ENCODE measurements at places on chromosomes 16 and 17.

GRCh38 chr17:2120586-2121335 is 65.9 kb downstream of the HIC1 start:
- DNase-seq: no peak

GRCh38 chr17:77757561-77757898 is 201.0 kb upstream of the TNRC6C start:
- no peak for DNase-seq

- no peak for DNase-seq
These were observed 1.8 kb downstream of the SHBG start for GRCh38 chr17:7631398-7632380.

DNA sequence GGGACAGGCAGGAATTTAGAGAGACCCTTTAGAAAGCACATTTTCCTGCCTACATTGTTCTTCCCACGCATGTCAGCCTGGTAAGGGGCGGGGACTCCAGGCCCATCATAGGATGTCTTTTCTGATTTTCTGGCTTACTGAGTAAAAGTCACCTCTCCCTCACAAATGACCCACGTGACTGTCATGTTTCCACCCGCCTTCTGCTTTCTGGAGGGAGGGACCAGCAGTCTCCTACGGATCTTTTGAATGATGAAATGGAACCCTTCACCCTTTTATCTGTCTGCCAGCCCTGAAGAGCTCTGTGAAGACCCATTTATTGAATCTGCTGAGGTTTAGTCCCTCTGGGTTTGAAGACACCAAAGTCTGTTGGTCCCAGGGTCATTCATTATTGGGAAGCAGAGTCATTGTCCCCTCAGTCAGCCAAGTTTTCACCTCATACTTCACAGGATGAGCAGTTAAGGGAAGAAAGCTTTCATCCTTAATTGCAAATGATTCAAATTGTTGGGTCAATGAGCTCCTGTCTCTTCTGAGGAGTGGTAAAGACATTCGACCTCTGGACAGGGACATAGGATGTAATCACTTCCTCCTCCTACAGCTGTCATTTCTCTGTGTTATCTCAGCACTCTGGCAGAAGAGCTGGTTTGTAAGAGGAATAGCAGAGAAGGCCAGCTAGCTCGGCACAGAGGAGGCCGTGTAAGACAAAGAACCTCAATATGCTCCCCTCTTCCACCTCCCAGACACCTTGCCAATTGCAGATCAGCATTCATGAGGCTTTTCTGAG is 446.1 kb downstream of the HS3ST3B1 start:
- DNase-seq: no peak

DNA sequence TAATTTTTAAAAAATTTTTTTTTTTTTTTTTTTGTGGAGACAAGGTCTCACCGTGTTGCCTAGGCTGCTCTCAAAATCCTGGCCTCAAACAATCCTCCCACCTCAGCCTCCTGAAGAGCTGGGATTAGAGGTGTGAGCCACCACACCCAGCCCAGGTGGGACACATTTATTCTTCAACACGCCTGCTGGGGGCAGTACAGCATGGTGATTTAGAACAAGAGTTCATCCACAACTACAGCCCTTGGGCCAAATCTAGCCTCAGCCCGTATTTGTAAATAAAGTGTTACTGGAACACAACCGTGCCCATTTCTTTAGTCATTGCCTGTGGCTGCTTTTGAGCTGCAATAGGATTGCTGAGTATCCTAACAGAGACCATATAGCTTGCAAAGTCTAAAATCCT is 92.8 kb downstream of the KATNIP start:
- no peak for DNase-seq

DNA sequence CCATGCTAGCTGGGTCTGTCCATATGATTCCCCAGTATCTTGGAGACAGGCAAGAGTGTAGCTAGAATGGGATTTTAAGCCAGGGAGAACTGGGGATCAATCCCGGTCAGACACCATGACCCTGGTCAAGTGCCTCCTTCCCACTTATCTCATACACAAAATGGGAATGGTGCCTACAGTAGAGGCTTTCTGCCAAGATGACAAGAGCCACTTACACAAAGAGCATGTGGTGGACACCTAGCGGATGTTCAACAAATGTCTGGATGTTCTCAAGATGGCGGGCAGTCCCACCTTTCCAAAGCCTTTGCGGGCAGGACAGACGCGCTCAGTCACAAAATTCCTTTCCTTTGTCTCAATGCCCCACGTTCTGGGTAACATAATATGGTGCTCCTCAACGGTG is 57.3 kb downstream of the MAF start:
- no peak for DNase-seq

DNA sequence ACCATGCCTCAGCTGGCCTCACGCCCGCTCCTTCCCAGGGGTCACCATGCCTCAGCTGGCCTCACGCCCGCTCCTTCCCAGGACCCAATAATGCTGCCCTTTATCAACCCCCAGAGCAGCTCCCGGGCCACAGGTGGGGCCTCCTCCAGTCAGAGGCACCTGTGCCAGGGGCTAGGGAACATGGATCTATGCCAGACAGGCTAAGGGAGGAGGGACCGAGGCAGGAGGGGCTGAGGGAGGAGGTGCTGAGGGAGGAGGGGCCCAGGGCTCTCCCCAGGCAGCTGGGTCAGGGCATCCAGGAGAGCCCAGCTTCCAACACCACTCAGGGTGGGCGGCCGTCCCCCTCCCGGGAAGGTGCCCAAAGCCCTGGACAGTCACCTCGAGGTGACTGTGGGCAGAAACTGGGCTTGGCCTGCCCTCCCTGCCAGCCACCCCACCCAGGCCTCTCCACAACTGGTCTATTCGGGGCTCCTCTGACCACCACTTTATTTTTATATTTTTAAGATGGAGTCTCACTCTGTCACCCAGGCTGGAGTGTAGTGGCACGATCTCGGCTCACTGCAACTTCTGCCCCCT is 19.4 kb downstream of the UTS2R start:
- DNase-seq: no peak

- DNase-seq: no peak
These were observed 2.9 kb upstream of the RANGRF start for GRCh38 chr17:8285270-8286181.

DNA sequence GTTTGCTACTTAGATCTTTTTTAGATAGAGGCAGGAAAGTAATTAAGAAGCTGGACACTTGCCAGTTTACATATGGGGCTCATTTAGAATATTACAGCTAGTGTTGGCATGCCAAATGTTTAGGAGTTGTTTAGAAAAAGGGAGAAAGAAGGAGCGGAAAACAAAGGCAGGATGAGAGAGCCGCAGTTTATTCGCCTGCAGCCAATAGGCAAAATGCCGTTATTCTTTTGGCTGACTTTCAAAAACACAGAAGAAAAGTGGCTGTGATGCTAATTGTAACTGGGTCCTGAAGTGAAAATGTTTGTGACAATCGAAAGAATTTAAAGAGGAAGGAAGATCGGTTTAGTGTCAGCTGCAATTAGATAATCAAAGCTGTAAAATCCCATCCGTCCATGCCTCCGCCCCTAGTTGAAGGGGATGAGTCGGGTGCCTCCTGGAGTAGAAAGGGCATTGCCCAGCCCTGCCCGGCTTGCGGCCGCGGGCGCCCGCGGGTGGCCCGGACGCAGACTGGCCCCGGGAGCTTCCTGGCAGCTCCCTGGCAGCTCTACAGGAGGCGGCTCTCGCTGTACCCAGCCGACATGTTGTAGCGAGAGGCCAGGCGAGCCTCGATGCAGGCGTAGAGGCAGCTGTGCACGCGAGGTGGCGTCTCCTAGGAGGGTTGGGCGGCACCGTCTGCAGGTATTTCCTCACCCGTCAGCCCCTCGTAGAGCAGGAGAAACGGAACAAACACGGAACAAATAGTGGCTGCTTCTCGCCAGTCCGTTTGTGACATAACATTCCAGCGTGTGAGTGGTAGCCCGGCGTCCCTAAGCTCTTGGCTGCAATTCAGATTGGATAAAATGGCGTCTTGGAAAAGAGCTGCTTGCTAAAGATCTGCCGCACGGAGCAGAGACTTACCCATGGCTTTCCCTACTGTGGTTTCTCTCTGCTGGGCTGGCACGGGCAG is 82.2 kb downstream of the TNRC6C start:
- peak; percentile 74 for DNase-seq

DNA sequence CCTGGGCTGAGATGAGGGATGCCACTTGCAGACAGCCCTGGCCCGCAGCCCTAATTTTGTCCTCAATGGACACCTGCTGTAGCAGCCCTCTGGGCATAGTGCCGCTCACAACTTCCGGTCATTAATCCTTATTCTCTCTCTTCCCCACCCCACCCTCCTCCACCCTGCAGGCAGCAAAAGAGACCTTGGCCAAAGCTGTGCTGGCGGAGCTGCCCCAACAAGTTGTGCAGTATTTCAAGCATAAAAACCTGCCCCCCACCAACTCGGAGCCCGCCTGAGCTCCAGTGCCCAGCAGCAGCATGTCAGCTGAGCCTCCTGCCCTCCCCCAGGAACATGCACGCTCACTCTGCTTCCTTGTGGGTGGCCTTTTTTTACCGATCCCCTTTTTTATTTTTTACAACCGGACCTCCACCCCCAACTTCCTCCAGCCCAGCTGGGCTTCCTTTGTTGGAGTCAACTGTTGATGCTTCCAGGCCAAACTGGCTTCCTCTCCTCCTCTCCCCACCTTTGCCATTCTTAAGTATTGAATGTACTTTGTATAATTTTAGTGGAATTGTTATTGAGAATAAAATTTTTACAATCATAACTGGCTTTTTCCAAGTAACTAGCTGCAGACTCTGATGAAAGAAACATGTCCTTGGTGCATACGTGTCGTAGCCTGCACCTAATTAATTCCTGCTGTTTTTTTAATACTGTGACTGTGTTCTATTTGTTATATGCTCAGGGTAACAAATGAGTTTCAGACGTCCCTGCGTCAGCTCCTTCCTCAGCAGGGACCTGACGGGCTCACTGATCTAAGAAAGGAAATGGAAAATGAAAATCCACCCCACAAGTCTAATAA is 38.2 kb downstream of the PSME3IP1 start:
- DNase-seq: no peak

- no peak for DNase-seq
These were observed 19.2 kb downstream of the SDK2 start for GRCh38 chr17:73625006-73625405.

DNA sequence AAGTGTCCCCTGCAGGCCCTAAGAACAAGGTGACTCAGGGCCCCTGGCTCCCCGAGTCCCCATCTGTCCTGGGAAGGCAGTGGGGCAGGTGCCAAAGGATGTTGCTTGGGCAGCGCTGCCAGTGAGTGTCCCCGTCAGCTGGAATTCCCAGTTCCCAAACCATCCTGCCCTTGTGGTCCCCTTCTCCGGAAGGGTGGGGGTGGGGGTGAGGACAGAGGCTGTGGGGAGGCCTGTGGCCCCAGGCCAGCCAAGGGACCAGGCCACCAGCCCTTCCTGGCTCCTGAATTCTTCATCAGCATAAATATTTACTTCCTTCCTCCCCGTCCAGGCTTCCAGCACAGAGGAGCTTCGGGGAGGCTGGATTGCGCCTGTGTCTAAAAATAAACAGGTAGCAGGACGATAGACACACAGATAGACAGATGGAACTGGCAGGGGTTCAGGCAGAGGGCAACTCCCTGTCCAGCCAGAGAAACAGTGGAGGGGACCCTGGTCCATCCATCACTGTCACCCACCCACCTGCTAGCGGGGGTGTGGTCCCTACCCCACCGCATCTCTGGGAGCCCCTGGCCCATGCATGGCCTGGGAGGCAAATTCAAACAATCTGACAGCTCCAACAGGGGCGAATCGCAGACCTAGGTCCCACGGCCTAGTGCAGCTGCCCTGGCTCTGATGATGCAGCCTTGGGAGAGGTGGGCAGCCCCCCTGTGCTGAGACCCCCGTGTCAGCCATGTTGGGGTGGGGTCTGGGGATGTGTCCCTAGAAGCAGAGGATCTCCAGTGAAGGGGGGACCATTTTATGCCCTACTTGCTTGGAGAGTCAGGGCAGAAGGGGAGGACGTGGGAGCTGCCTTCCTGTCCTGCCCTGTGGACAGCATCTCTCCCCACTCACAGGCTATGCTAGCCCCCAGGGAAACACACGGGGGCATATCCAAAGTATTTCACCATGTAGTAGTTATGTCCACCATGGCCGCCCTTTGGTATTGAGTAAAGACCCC is 13.2 kb downstream of the GLIS2 start:
- no peak for DNase-seq

- DNase-seq: no peak
These were observed 50.3 kb downstream of the KPNA2 start for GRCh38 chr17:68085771-68086381.

Measured in NCI-H510A treated with DMSO at 0.1 percent for 48 hours (cell line).